ENCODE measurements at places on chromosomes 3 and 15. TPM values are rescaled to one million over a fixed set of nuclear protein-coding genes. Genes with fewer than 3 reads are reported as not detected.

The DLL4 gene
- 0.11 TPM for total RNA-seq

The CCDC50 gene
- total RNA-seq = 5.1 TPM

The PRRT3 gene
- total RNA-seq = 5.3 TPM

The ATXN7 gene
- 91.8 TPM for total RNA-seq

The CADM2 gene
- 0.47 TPM for total RNA-seq

The P2RY13 gene
- total RNA-seq = not detected

The RUBCN gene
- 55.8 TPM for total RNA-seq

DNA sequence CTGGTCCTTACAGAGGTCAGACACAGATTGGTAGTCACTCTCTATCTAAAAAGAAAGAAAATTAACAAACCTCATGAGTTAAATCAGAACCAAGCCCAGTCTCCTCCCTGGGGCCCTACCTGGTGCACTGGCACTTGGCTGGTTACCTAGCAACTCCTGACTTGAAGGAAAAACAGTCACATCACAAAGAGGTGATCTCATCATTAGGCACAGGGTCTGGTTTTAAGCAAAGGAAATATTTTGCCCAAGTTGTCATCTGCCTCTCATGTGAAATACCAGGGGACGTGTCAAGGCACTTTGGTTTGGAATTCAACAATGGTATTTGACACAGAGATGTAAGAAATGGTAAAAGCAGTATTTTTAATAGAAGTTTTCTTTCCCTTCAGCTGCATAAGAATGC is 47.7 kb upstream of the FMN1 start:
- H3K36me3 ChIP-seq = no peaks in the 10 kb centered on the region
- H3K4me1 ChIP-seq = no peaks in the 10 kb centered on the region
- DNase-seq = no peak
- no peak overlapping the region for H3K27ac ChIP-seq

DNA sequence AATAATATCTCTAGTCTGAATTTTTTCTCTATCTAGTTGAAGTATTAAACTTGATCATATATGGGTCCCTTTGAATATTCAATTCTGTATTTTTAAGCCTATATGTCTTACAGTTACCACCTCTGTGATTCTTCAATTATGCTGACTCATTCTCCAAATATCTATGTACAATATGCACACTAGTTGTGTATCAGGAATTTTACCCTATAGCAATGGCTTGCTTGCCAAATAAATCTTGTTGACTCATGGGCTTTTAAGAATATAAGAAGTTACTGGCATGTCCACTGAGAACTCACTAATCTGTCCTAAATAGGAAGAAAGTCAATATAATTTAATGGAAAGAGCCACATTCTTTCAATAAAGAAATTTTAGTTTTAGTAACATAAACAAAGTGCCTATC is 656.3 kb downstream of the RBMS3 start:
- no peak for DNase-seq
- H3K4me1 ChIP-seq = no peaks in the 10 kb centered on the region
- H3K27me3 ChIP-seq = peaks cover 12% of the 10 kb centered on the region
- H3K36me3 ChIP-seq = no peaks in the 10 kb centered on the region

DNA sequence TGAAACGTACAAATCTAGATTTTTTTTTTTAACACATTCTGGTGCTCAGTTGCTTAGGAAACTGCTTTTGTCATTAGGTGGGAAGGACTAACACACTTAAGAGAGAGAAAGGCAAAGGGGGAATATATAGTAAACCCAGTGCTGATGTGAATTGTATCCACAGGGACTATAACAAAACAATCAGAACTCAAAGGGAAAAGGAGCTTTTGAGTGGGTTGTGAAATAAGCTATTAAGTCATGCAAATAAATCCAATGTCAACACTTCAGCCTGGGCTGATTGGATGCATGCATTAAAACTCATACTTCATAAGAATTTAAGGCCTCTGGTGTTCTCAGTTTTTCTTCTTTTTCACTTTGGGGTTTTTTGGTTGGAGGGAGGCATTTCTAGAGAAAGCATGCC is 628.9 kb downstream of the FHIT start:
- H3K27ac ChIP-seq = no peak overlapping the region
- no peaks in the 10 kb centered on the region for H3K4me1 ChIP-seq
- H3K36me3 ChIP-seq = no peaks in the 10 kb centered on the region
- DNase-seq = no peak
- peaks cover 3% of the 10 kb centered on the region for H3K27me3 ChIP-seq

GRCh38 chr15:60916032-60916678 is 312.9 kb downstream of the RORA start:
- H3K27me3 ChIP-seq = peaks cover 3% of the 10 kb centered on the region
- H3K27ac ChIP-seq = no peak overlapping the region
- H3K4me3 ChIP-seq = no peak overlapping the region
- no peaks in the 10 kb centered on the region for H3K36me3 ChIP-seq
- DNase-seq = no peak

GRCh38 chr3:38522002-38522401 is 25.9 kb downstream of the EXOG start:
- peaks cover 13% of the 10 kb centered on the region for H3K36me3 ChIP-seq
- H3K27ac ChIP-seq = no peak overlapping the region
- DNase-seq = no peak
- H3K4me1 ChIP-seq = peaks cover 22% of the 10 kb centered on the region

DNA sequence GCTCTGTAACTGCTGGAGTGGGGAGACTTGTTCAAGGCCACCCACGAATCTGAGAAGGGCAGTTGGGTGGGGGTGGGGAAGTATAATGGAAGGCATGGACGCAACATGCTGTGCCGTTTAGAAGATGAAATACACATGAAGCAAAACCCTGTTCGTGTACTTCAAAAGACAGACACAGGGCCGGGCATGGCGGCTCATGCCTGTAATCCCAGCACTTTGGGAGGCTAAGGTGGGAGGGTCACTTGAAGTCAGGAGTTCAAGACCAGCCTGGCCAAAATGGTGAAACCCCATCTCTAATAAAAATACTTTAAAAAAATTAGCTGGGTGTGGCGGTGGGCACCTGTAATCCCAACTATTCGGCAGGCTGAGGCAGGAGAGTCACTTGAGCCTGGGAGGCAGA is 36.9 kb upstream of the SFMBT1 start:
- no peak overlapping the region for H3K27ac ChIP-seq
- no peaks in the 10 kb centered on the region for H3K27me3 ChIP-seq
- H3K4me3 ChIP-seq = no peak overlapping the region
- no peaks in the 10 kb centered on the region for H3K36me3 ChIP-seq
- H3K4me1 ChIP-seq = no peaks in the 10 kb centered on the region
